ENCODE measurements at places on chromosomes 13 and 19.

DNA sequence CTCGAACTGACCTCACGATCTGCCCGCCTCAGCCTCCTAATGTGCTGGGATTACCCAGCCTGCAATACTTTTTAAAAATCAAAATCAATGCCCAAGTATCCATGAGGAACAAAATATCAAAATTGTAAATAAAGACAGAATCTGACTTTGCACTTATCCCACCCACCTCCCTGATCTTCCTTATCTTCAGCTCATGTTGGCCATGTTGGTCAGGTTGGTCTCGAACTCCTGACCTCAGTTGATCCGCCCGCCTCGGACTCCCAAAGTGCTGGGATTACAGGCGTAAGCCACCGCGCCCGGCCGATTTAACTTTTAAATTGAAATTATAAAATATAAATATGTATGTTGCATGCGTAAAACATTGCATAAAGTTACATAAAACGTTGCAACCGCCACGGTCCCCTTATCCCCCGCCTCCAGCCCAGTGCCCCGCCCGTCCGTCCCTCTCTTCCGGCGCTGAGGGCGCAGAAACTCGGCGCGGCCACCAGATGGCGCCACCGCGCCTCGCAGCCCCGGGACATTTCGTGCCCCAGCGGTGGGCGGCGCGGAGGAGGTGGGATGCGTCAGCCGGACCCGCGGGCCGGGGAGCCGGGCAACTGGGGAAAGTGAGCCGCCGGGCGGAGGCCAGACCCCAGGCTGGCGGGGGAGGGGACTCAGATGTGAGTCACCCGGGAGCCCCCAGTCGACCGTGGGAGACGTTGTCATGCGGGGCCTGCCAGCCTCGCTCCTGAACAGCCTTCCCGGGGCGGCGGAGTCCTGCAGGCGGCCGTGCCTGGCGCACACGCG, 1.5 kb upstream of the GADD45B start:
- peak; percentile 85 for DNase-seq

GRCh38 chr19:45713141-45713540, 17.6 kb downstream of the FBXO46 start:
- DNase-seq, result no peak

DNA sequence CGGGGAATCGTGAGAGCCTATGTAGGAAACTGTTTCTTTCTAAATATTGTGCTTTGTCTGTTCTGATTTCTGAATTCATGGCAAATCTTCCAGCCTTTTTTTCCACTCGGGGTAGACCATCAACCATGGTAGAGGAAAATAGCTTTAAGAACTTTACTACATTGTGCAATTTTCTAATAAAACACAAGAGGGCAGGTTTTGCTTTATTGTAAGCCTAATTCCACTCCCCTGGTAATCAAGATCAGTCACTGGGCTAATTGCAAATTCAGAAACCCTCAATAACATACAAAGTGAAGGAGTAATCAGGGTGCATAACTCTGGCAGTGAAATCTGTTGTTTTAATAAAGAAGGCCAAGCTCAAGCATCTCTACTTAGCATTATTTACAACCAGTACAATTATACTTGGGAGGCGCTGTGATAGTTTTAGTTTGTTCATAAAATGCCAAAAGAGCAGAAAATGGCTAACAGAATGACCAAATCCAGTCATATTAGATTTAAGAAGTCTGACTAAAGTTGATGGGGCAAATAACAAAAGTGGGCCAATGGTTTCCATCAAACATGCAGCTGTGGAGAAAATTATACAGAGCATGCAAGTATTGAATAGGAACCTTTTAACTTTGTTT, 43.8 kb downstream of the DCT start:
- no peak for DNase-seq

- no peak for DNase-seq
Observed at GRCh38 chr19:19278315-19278714, 5.2 kb upstream of the TM6SF2 start.

DNA sequence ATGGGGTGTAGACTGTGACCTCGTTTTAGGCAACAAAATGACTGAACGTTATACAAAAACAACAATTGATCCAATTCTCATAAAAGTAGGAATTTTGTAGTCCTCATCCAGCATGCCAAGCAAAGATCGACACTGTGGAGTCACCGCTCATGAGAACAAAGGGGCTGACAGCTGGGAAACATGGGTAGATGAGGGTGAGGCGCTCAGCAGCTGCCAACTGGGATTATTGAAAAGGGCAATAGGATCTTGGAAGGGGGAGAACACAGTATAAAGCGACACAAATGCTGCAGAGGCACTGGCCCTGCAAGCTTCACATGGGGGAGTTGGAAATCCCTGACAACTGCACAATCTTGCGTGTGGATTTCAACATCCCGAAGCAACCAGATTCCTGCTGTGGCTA, 5.4 kb upstream of the ZNF765 start:
- DNase-seq, result no peak

DNA sequence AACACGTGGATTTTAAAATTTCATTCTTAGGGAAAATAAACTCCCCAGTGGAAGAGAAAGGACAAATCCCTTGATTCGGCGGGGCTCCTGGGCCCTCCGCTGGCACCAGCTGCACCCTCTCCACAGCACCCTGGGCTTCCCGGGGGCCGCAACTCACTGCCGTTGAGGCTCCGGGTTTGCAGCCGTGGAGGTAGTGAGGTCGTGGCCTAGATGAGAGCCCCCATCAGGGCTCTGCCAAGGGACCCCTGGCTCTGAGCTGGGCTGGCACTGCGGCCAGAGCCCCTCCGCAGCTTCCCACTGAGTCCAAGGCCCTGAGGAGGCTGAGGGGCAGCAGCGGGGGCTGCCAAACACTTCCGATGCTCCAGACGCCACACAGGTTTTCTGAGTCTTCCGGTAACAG, 133.7 kb upstream of the MCF2L start:
- DNase-seq, result no peak

DNA sequence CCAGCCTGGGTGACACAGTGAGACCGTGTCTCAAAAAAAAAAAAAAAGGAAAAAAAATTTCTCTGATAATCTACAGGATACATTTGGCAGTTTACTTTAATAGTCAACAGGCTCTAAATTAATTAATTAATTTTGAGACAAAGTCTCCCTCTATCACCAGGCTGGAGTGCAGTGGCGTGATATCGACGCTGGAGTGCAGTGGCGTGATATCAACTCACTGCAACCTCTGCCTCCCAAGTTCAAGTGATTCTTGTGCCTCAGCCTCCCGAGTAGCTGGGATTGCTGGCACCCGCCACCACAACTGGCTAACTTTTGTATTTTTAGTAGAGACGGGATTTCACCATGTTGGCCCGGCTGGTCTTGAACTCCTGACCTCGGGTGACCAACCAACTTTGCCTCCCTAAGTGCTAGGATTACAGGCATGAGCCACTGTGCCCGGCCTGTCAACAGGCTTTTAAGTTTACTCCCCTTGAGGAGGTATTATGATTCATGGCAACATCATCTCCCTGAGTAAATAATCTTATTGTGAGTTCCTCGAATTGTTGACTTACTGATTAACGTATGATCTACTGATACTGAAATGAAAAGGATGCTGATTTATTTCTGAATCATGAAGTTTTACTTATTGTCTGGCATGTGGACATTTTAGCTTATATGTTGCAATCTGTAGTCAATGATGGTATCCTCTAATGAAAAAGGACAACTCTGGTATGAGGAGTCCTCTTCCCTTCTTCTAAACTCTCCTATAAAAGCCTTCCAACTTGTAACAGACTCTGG, 21.3 kb upstream of the MTRF1 start:
- no peak for DNase-seq

- no peak for DNase-seq
Observed at GRCh38 chr19:18204394-18205199, 755 bp upstream of the RAB3A start.

GRCh38 chr13:28410096-28410495, 84.8 kb downstream of the FLT1 start:
- DNase-seq, result no peak

DNA sequence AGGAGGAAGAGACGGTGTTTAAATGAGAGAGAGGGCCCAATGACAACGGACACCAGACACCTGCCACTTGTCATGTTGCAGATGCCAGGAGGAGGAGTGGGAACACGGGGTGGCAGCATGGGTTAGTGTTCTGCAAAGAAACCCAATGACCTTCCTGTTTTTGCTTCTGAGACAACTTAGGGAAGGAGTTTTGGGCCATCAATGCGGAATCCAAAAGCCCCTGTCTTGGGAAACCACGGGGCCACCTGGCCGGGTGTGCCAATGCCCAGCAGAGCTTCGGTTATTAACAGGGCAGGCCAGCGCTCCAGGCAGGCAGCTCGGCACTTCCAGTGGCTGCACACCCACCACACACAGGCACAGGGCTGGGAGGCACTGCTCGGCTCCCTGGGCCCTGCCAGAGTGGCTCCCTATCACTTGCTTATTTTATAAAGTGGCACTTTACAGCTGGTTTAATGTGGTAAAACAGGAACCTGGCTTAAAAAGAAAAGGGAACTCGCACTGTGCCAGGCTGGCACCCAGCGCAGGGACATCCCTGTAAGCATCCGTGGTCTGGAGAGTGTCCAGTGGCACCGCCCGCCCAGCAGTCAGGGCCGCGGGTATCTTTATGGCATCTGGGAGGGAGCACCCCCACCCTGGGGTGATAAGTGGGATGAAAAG, 19.1 kb downstream of the ELL start:
- DNase-seq, result no peak

DNA sequence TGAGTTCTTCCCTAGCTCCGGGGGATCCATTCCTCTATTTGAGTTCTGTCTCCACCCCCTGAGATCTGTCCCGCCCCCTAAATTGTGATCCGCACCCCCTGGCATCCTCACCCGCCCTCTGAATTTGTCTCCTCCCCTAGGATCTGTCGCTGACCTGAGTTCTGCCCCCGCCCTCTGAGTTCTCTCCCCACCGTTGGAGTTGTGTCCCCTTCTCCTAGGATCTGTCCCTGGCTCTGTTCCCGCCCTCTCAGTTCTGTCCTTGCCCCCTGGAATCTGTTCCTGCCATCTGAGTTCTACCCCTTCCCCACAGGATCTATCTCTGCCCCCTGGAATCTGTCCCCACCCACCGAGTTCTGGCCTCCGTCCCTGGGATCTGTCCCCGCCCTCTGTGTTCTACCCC, 1.0 kb upstream of the SLC17A7 start:
- no peak for DNase-seq

DNA sequence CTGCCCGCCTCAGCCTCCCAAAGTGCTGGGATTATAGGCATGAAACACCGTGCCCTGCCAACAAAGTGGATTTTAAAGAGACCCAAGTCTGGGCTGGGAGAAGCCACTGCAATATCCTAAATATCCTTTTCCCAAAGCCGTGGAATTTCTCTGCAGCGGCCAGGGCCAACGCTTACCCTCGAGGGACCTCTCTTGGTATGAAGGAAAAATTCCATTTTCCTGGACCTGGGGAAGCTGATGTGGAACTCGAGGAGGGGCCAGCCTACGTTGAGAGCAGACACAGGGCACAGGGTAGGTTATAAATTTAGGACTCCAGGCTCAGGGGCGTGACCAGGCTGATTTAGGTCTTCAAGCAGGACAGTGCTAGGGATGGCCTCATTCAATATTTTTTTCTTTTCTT, 17.7 kb upstream of the UPF1 start:
- no peak for DNase-seq

- DNase-seq, result no peak
Observed at GRCh38 chr19:48724796-48725753, 5.5 kb upstream of the MAMSTR start.

- DNase-seq, result no peak
Observed at GRCh38 chr19:52602941-52603340, 32.9 kb downstream of the ZNF701 start.

DNA sequence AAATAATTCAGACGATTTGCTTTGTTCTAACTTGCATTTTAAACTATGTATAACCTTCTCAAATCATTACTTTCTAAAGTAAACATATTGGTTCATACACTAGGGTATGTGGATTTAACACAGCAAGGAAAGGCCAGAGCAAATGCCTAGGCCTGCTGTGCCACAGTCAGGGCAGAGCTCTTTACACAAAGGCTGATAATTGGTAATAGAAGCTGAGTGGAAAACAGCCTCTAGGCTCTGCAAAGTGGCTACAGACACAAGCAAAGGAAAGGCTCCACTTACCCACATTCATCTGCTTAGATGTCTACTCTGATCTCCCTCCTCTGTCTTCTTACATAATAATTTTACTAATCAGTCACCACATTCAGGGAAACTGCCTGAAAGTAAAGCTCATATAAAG, 382.9 kb downstream of the OLFM4 start:
- no peak for DNase-seq

DNA sequence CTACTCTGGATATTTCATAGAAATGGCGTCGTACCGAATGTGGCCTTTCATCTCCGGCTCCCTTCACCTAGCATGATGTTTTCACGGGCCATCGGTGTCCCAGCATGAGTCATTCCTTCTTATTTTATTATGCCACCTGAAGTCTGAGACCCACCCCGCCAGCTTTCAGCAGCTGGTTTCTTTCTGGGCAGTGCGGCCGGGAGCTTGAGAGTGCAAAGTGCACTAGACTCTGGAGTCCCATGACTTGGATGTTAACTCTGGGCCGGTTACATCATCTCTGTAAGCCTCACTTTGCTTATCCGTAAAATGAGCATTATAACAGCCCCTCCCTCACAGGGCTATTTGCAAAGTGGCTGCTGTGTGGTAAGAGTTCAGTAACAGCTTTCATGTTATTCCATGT, 5.8 kb upstream of the KMT5C start:
- no peak for DNase-seq

- no peak for DNase-seq
Observed at GRCh38 chr13:107809125-107809524, 406.2 kb downstream of the LIG4 start.

- DNase-seq, result no peak
Observed at GRCh38 chr19:35845215-35846037, 6.9 kb downstream of the NPHS1 start.

- DNase-seq, result no peak
Observed at GRCh38 chr19:38799104-38799503, 10.1 kb downstream of the LGALS7B start.

DNA sequence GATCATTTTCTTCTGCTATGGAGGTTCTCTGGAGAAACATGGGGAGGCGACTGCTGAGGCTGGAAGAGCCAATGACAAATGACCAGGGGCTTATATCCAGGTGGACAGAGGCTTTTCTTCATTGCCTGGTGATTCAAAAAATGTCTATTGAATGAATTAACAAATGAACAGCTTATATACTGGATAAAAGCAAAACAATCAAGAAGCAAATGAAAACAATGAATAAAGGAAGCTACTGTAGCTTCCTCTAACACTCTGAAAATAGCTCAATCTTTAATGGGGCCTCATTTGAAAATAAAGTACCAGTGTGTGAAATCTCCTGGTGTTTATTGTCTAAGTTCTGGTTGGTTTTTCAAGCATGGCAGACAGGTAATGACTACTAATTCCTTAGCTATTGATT, 167.5 kb upstream of the TMTC4 start:
- no peak for DNase-seq

- DNase-seq, result peak; percentile 52
Observed at GRCh38 chr19:4066682-4067395, at the start of gene ZBTB7A. ZBTB7A (minus strand) TSS chr19:4066899; CDS start chr19:4055232, 11,667 bp downstream.

All from stimulated activated CD4-positive, alpha-beta T cell treated with anti-CD3 and anti-CD28 coated beads, TNF-alpha, amount 100 ng/mL, for 24 hours (primary cell).